ENCODE measurements at places on chromosomes 3 and 15.

DNA sequence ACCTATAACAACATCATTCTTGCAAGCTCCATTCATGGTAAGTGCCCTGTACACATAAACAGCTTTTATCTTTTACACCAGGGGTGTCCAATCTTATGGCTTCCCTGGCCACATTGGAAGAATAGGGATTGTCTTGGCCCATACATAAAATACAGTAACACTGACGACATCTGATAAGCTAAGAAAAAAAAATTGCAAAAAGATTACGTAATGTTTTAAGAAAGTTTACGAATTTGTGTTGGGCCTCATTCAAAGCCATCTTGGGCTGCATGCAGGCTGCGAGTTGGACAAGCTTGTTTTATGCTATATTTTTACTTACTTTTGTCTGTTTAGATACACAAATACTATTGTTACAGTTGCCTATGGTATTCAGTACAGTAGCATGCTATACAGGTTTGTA lies 31.6 kb downstream of the ZNF654 start:
- no peak for DNase-seq

DNA sequence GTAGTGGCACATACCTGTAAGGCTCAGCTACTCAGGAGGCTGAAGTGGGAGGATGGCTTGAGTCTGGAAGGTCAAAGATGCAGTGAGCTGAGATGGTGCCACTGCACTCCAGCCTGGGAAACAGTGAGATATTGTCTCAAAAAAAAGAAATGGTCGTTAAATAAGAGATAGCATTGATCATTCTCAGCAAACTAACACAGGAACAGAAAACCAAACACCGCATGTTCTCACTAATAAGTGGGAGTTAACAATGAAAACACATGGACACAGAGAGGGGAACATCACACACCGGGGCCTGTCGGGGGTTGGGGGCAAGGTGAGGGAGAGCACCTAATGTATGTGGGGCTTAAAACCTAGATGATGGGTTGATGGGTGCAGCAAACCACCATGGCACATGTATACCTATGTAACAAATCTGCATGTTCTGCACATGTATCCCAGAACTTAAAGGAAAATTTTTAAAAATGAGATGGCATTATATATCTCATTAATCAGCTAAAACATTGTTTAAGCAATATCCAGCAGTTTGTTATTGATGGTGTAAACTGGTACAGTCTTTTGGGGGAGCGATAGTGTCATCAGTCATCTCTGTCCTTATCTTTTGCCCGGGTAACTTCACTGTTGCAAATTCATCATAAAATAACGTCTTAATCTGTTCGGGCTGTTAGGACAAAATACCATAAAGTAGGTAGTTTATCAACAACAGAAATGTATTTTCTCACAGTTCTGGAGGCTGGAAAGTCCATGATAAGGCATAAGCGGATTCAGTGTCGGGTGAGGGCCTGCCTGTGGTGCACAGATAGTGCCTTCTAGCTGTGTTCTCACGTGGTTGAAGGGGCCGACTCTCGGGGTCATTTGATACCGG lies 1.7 kb upstream of the MAN2A2 start:
- DNase-seq: no peak

- DNase-seq: peak; percentile 87
Observed at GRCh38 chr3:64685331-64685799, 2.4 kb downstream of the ADAMTS9 start.

DNA sequence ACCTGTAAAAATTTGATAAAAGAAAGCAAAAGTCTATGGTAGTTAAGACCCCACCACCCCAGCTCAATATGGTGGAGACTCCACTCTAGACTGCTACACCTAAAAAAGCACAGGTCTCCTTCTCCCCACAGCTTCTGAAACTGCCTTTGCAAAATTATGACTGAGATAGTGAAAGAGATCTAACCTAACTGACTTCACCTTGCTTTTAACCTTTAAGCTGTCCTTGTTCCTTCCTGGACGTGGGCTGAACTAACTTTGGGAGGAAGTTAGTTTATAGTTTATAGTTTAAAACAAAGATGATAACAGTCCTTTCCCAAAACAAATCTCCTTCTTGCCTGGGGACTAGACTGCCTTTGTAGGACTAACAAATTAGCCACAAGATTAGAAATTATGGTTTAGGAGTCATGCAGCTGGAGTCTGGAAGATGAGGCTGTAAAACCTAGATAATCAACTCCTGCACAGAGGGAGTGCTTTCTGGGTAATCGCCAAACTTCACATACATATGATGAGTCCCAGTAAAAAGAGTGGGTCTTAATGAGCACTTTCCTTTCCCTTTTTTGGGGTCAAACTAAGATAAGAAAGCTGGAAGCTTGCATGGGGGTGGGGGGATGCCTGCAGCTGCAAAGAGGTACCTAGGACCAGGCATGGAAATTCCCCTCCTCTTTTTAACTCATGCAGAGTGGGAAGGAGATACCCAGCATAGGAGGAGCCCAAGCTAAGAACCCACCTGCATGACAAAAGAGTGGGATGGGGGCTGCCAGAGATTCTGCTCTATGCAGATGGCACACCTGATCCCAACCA lies 17.5 kb downstream of the CCR8 start:
- DNase-seq: no peak

All from mesenchymal stem cell (in vitro differentiated cells and primary cell).